ENCODE measurements at places on chromosomes 11 and 22.

DNA sequence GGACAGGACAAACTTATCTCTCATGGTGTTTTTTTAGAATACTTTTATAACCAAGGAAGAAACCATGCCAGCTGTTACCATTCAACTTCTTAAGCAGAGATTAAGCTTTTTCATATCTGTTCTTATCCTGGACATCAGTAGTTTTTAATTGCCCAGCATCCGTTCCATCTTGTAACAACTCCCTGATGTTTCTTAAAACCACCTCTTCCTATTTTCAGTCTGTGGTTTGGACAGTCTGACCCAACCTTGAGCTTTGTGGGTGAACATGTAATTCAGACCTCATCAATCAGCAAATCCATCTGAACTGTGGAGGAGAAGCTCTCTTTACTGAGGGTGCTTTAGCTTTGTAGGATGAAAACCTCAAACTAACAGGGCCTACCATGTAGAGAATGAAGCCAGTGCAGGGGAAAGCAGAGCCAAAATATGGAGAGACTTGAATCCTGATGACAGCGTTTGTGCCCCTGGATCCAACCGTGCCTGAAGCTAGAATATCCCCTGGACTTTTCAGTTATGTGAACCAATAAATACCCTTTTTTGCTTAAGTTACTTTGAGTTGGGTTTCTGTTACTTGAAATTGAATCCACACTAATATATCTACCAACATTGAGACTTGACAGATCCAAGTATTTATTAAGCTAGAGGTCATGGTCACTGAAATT, 9.4 kb downstream of the TUG1 start:
- DNase-seq = no peak

DNA sequence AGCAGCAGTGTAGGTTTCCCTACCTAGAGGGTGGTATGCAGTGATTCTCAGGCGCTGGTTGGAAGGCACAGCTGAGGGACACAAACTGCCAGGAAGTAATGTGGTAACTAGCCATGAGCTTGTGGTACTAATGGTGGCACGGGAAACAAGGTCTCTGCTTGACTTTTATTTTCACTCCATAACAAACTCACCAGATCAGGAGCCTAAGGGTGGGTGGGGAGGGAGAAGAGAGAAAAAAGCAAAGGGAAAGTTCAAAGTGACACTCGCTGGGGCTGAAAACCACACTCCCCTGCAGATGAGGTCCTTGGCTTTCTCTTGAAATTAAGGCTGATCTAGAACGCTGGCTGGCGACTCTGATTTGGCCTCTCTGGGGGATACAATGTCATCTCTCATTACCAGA, 22.0 kb downstream of the TRAF6 start:
- DNase-seq = no peak

- no peak for DNase-seq
These were observed 1.3 kb upstream of the KDM2A start for GRCh38 chr11:67117672-67118180.

- no peak for DNase-seq
These were observed 35.7 kb downstream of the NF2 start for GRCh38 chr22:29639096-29639495.

- DNase-seq = peak; percentile 93
These were observed 344.7 kb downstream of the MN1 start for GRCh38 chr22:27456696-27457503.

- DNase-seq = no peak
These were observed 412.3 kb downstream of the BRD1 start for GRCh38 chr22:49415151-49415951.

DNA sequence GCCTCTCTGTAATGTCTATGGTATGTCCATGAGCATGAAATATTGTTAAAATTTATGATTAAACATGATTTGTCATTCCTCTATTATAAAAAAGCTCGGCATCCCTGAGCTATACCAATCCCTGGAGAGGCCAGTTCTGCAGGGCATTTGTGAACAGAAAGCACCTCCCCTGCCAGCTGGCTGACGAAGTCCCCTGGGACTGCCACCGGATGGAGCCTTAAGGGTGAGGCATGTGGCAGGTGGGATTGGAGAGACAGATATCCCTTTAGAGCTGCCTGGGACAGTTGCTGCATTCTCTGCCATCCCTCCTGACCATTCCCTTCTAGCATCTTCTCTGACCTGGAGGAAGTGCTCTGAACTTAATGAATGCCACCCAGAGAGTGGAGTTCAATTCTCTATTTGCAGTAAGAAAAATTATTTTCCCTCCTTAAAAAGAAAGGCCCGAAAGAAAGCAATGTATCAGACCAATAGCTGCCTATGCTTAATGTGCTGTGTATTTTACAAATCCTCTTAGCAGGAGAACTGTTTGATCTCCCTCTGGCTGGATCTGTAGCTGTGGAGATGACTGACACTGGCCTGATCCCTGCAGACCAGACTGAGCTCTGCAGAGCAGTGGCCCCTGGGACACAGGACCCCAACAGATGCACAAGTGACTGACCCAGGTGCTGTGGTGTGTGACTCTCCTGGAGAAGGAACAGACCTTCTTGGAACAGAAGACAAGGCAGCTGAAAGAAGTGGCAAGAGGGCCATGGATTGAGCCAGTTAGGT, 219.0 kb upstream of the NAV2 start:
- no peak for DNase-seq

GRCh38 chr11:107769189-107769588, 57.3 kb upstream of the SLN start:
- DNase-seq = peak; percentile 70

- no peak for DNase-seq
These were observed 63.5 kb upstream of the WNT11 start for GRCh38 chr11:76269661-76270261.

DNA sequence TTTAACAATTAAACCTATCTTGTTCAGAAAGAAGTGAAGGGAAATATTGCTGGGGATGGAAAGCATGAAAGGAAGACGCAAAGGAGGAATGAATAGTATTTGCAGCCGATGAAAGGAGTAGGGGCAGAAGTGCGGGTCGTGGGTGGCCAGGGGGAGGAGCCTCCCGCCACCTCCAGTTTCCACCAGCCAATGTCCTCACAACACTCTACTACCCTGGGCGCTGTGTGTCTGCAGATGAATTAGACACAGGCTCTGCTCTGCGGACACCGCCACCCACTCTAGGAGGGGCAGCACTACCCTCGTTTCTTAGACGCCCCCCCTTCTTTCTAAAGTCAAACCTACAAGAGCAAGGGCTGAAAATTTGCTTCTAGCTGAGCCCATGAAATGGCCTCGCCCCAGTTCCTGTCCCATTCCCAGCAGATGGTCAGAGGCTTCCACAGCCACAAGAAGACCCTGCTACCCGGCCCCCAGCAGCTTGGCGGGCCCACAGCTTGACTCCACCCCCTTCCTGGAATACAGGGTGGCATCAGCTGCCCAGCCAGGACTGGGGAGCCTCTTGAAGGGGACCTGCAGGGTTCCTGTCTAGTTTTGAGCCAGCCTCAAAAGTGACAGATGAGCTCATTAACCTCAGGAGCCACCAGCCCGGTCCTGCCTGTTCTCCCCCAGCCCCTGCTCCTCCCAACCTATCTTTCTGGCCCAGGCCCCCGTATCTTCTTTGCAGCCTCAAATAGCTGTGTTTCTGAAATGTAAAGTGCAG, 268.1 kb downstream of the BUD13 start:
- DNase-seq = no peak

DNA sequence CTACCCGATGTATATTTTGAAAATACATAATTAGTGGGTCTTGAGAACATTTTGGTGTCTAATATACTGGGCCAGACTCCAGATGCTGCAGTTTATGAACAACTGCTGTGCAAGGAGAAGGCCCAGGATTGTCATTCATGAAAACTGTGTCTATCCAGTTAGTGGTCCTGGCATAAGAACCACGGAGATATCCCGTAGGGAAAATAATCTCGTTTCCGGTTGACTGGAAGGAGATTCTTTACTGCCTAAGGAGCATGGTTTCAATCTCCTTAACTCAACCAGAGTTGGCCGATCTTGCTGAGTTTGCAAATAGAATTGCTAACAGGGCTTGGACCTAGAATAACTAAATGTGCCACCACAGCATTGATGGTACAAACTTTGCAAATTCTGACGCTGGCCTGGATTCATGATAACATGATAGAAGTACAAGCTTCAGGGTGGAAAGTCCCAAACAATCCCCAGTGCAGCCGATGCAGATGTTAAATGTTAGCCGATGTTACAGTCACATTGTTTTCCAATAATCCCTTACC, 4.6 kb upstream of the RTCB start:
- no peak for DNase-seq

DNA sequence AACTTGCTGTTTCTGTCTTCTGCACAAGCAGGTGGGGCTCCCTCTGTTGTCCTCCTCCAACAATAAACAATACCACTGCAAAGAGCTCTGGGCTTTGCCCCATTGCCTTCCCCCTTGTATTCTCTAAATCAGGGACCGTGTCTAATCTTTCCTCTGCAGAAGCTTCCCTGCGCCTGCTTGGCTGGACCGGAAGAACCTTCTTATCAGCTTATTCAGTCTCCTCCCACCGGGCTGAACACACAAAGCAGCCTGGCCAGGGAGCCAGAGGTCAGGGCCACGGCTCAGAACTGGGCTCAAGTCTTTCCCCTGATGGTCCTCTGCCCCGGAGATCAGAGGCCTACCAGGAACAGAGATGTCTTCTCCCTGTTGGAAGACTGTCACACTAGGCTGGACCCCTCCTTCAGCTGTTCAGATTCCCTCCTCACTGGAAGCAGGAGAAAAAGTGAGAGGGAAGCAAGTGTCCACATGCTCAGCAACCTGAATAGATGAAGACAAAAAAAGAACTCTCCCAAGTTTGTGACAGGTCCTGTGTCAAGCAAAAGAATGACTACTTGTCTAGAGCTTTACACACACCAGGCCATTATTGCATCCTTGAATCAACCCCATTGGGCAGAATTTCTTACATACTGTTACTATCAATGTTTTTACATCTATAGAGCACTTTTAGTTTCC, 63.7 kb downstream of the RAB30 start:
- peak; percentile 24 for DNase-seq

GRCh38 chr11:7667460-7667859, 5.8 kb downstream of the CYB5R2 start:
- DNase-seq = peak; percentile 26

DNA sequence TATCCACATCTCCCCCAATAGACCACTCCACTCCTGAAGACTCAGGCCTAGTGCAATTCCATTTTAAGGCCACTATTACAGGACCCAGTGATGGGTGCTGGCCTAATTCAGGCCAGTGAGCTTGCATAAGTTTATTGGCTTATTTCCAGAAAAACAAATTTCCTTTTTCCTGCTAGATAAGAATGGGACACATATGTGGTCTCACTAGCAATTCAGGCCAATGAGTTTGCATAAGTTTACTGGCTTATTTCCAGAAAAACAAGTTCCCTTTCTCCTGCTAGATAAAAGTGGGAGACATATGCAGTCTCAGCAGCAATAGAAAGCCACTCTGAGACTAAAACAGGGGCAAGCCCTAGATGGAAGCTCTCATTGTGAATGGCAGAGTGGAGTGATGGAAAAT, 22.4 kb downstream of the ADM start:
- peak; percentile 51 for DNase-seq

DNA sequence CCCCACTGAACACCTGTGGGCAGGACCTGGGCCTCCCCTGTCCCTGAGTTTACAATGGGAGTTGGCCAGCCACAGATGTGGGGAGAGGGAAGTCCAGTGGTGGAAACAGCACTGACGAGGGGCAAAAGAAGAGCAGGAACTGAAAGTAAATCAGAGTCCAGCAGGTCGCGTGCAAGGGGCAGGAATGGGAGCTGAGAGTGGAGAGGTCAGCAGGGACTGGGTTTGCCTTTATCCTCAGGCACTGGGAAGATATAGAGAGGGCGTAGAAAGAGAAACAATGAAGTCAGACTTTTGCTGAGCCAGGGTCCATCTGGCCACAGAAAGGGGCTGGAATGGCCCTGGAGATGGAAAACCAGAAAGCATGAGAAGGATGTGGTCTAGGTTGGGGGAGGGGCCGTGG, 8.5 kb downstream of the P2RY6 start:
- no peak for DNase-seq

GRCh38 chr11:115420505-115420904, 83.7 kb downstream of the CADM1 start:
- DNase-seq = no peak

- no peak for DNase-seq
These were observed 34.2 kb downstream of the TBC1D22A start for GRCh38 chr22:46796566-46797195.

DNA sequence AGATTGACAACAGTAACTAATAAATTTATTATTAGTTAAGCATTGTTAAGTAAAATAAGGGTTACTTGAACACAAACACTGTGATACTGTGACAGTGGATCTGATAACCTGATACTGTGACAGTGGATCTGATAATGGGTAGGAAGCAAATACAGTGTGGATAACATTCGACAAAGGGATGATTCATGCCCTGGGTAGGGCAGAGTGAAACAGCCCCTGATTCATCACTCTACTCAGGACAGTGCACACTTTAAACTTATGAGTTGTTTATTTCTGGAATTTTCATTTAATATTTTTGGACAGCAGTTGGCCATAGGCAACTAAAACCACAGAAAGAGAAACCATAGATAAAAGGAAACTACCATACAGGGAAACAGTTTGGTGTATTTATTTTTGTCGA, 60.8 kb upstream of the CTSC start:
- peak; percentile 69 for DNase-seq

DNA sequence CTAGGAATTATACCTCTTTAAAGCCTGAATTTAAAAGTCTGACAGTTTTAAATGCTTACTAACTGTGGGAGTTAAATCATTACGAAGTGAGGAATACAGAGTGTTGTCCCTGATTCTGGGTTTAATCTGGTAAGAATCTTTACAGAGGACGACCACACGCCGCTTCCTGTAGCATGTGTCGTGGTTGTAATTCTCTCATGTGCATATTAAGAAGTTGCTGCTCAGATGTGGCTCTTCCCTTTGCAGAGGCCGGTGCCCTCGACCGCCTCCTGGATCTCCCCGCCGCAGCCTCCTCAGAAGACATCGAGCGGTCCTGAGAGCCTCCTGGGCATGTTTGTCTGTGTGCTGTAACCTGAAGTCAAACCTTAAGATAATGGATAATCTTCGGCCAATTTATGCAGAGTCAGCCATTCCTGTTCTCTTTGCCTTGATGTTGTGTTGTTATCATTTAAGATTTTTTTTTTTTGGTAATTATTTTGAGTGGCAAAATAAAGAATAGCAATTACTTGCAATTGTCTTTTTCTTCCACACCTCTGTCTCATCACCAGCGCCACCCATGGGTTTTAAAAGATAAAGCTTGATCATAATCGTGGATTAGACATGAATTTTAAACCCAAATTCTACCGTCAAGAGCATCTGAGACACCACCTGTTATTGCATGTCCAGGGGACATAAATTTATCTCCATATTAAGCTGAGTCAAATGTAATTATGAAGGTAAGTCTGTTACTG, 6.5 kb downstream of the GAL start:
- DNase-seq = no peak

DNA sequence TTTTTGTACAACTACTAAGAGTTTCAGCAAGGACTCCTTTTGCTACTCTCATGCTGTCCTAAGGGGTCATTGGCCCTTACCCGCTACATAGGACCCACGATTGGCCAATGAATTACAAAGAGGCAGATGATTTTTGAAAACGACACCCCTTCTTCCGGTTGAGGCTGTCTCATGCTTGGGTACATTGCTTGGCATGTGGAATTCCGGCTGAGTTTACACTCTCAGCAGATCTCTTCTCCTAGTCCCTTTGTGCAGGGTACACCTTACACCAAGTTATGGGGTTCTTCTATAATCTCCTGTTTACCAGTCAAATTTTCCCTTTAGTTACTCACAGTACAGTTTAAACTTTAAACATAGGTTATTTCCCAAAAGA, 52.1 kb downstream of the SLC17A6 start:
- no peak for DNase-seq

Data from IMR-90 (cell line).